ENCODE measurements at places on chromosomes 1 and 21.
A peak's percentile ranks its signal among the peaks of the same experiment; 100 is the strongest.

- no peak for DNase-seq
Measured at GRCh38 chr1:233294913-233295236, 650 bp downstream of the PCNX2 start.

DNA sequence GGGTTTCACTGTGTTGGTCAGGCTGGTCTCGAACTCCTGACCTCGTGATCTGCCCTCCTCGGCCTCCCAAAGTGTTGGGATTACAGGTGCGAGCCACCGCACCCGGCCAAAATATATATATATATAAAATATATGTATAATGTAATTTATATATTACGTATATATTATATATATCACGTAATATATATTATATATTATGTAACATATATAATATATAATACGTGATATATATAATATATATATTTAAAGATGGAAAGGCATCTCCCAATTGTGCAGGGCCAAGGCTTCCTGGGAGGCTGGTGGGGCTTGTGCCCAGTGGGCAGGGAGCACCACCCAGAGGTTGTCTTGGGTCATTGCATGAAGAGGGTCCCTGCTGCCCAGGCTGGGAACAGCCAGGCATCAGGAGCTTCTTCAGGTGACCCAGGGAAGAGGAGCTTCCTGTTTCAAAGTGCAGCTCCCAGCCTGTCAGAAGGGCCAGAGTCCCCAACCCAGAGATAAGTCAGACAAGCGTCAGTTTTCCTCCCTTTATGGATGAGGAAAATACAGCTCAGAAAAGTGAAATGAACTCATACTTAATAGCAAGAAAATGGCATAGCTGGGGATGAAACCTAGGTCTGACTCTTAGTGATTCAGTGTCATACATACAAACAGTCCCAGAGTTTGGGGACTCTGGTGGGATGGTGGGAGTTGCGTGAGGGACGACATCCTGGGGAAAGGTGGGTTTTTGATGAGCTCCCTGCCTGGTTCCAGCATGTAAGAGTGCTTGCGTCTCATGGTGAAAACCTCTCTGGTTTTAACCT, 12.0 kb downstream of the UBE2Q1 start:
- peak; percentile 66 for DNase-seq

GRCh38 chr1:184867866-184868689, 106.2 kb downstream of the NIBAN1 start:
- DNase-seq: no peak

- DNase-seq: no peak
Measured at GRCh38 chr1:15965228-15965767, 10.6 kb downstream of the ZBTB17 start.

- DNase-seq: no peak
Measured at GRCh38 chr21:44354775-44355771, 1.7 kb downstream of the TRPM2 start.

DNA sequence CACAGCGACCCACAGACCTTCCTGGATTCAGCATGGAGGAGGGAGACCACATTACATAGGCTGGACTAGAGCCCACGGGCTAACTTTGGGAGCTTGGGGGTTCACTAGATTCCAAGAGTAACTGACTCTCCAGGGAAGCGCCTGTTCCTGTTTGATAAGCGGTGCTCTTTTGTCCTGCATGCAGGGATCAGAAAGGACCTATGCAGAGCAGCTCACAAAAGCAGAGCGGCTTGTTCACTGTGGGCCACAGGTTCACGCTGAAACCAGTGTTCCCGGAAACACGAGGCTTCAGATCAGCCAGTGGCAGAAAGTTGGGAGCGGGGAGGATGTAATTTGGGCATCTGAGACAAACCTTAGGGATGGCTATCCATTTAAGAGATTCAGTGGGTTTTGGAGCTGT, 403.9 kb downstream of the PCP4 start:
- DNase-seq: no peak

DNA sequence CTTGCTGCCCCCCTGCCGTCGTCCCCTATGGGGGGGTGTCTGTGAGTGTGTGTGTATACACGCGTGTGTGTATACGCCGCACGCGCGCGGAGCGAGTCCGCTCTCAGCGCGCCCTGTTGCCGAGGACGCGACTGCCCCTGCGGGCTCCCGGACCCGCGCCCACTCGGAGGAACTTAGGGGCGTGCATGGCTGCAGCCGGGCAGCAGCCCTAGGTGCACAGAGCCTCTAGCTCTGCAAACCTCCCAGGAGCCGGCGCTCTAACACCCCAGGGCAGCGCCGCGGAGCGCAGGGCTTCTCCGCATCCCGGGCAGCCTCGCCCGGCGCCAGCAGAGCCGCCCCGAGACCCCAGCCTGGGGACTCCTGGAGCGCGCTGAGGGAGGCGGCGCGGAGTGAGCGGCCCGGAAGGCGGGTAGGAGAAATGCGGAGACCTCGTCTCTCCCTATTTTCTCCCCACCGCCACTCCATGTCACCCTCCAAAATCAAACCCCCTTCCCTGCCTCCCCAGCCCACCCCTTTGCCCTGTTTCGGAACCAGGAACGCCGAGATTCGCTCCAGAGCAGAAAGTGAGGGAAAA, 574 bp downstream of the ITPKB start:
- DNase-seq: peak; percentile 61

DNA sequence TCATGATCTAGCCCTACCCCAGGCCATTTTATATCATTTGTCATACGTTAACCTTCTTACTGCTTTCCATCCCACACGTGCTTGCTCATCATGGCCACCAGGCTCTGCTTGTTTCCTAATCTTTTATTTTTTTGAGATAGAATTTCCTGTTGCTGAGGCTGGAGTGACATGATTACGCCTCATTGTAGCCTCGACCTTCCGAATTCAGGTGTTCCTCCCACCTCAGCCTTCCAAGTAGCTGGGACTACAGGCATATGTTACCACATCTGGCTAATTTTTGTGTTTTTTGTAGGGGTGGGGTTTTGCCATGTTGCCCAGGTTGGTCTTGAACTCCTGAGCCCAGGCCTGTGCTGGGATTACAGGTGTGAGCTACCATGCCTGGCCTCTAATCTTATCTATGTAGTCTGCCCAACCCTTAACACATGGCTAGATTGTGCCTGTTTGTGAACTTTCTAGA, 3.3 kb downstream of the UAP1 start:
- no peak for DNase-seq

GRCh38 chr1:89706700-89707012, 73.7 kb downstream of the LRRC8C start:
- no peak for DNase-seq

- DNase-seq: no peak
Measured at GRCh38 chr1:16903458-16903796, 7.6 kb downstream of the RNU1-2 start.

DNA sequence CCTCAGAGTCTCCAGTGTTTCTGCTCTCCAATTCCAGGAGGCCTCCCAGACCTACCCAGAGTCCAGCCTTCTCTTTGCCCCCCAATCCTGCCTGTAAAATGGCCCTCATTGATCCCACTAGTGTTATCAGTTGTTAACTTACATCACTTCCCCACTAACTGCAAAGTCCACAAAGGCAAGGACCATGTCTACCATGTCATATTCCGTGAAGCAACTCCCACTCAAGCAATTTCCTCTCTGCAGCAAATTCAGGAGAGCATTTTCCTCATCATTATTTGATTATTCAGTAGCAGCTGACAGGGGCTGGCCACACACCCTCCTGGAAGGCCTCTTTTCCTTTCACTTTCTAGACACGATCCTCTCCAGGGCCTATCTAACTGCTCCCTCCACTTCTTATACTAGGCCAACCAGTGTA, 153.5 kb downstream of the RERE start:
- no peak for DNase-seq

- DNase-seq: no peak
Measured at GRCh38 chr21:36692835-36693488, 6.0 kb upstream of the SIM2 start.

All from aorta (tissue), 5 donors.